A549 treated with AZD2906 at 1 μM for 4 hours (cell line): ENCODE measurements at places on chromosomes 5 and 9. TPM values are rescaled to one million over a fixed set of nuclear protein-coding genes. Genes with fewer than 3 reads are reported as not detected.

Gene SLC1A1
- total RNA-seq: 0.88 to 1.2 TPM (median 1.2 TPM) in 5 replicates

Gene ZBED3
- 3.9 to 5.3 TPM (median 4.2 TPM) in 5 replicates for total RNA-seq

Gene IFNA13
- not detected in 5 replicates for total RNA-seq

Gene GABBR2
- total RNA-seq: 0.11 to 0.25 TPM (median 0.14 TPM) in 5 replicates

Gene SYK
- total RNA-seq: 0.02 to 0.17 TPM (median 0.03 TPM) in 4 of 5 replicates, not detected in the other

Gene ANKRD18A
- 6.7 to 10.3 TPM (median 9.0 TPM) in 5 replicates for total RNA-seq

Gene SPATA24
- 4.6 to 5.3 TPM (median 4.9 TPM) in 5 replicates for total RNA-seq

Gene GPRIN1
- total RNA-seq: 8.2 to 9.6 TPM (median 9.2 TPM) in 5 replicates

Gene SHC3
- 0.22 to 0.40 TPM (median 0.28 TPM) in 5 replicates for total RNA-seq

Gene OBP2A
- total RNA-seq: 0.15 TPM in 2 of 5 replicates, not detected in the others

Gene EIF4E1B
- not detected in 5 replicates for total RNA-seq

Gene C9orf50
- total RNA-seq: 0.08 to 0.16 TPM in 2 of 5 replicates, not detected in the others

Gene GTF3C5
- total RNA-seq: 60.0 to 68.5 TPM (median 66.0 TPM) in 5 replicates

Gene SPINK7
- total RNA-seq: not detected in 5 replicates

Gene DMRTA1
- 0.52 to 0.70 TPM (median 0.65 TPM) in 5 replicates for total RNA-seq

Gene C9orf57
- total RNA-seq: not detected in 5 replicates

Gene TAF11L10
- not detected in 5 replicates for total RNA-seq

Gene POU5F2
- total RNA-seq: 0.02 TPM in 1 of 5 replicates, not detected in the others

Gene STK32A
- 0.13 to 0.40 TPM (median 0.22 TPM) in 5 replicates for total RNA-seq

Gene SPATA9
- 0.10 to 0.17 TPM (median 0.11 TPM) in 3 of 5 replicates, not detected in the others for total RNA-seq

Gene GPX8
- 30.6 to 36.7 TPM (median 32.4 TPM) in 5 replicates for total RNA-seq

Gene ADAMTSL1
- total RNA-seq: 0.08 to 0.09 TPM in 2 of 5 replicates, not detected in the others
